ACHN (cell line): ENCODE measurements at places on chromosomes 16 and 17.

DNA sequence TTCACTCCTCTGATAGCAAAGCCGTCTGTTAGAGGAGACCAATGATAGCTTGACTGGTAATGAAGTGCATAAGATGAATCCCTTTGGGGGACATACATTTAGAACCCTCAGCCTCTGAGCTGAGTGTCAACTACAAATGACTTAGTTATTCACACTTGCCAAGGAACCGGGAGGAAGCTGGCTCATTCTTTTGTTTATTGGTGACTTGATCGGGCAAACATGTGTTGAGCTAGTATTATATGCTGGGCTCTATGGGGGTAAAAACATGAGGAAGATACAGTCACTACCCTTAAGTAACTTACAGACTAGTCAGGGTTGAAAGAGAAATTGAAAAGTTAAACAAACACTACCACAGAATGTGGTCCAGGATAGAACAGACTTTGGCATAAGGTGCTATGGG lies 3.0 kb downstream of the CCL16 start:
- DNase-seq, result no peak

- DNase-seq, result no peak
Observed at GRCh38 chr16:69855592-69855991, 93.5 kb downstream of the WWP2 start.

DNA sequence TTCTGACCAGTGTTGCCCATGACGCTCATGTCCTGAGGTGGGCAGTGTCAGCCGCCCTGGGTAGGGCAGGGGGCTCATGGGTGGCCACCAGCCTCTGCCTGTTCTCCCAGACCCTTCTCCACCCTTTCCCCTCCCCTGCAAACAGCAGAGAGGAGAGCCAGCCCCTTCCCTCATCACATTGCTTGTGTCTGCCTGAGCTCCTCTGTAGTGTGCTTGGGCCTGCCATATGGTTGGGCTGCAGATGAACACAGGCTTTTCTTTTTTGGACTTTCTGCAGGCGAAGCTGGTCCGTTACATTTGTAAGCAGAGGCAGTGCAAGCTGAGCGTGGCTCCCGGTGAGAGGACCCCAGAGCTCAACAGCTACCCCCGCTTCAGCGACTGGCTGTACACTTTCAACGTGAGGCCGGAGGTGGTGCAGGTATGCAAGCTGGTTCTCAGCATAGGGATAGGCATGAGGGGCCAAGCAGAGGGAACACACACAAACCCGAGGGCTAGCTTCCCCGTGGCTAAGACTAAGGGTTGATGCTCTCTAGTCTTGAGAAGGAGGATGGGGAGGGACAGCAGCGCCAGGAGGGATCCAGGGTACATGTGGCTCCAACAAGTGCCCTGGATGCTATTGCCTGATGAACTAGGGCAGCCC lies 80.6 kb upstream of the LGALS9 start:
- no peak for DNase-seq

- no peak for DNase-seq
Observed at GRCh38 chr16:89452925-89453324, 37.4 kb downstream of the ANKRD11 start.

- DNase-seq, result peak; percentile 51
Observed at GRCh38 chr16:9256196-9256595, 164.8 kb downstream of the HAPSTR1 start.

DNA sequence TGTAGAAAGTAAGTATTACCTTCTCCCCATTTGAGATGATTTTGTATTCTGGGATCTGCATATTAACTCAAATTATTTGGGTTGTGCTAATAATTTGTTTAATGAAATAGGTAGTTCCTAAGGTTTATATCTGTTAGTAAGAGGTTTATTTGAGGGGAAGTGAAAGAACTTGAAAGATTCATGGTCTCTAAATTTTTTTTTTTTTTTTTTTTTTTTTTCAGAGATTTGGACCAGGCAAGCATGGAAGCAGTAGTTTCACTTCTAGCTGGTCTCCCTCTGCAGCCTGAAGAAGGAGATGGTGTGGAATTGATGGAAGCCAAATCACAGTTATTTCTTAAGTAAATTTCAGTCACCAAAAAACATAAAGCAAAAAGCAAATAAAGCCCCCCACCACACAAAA lies 65.2 kb downstream of the OMG start:
- no peak for DNase-seq

DNA sequence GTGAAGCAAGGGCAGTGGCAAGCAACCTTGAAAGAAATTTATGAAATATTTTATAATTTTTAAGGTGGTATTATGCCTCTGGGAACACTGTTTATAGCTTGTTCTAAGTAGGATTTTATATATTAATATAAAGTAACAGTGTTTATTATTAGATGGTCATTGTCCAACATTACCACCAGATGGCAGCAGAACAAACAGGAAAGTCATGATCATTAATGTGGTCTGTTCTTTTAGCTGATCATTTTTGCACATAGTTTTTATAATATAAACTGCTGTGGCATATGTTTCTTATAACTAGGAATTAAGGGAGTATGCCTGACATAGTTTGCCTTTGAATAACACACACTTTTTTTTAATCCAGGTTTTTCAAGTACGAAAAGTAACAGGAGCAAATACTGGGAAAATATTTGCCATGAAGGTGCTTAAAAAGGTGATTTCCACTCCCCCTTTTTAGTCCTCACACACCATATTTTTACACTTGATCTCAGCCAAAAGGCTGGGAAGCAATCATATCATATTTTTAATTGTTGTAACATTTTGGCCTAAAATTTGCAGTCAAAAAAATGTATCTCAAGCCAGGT lies 21.4 kb downstream of the RPS6KB1 start:
- DNase-seq, result peak; percentile 56

DNA sequence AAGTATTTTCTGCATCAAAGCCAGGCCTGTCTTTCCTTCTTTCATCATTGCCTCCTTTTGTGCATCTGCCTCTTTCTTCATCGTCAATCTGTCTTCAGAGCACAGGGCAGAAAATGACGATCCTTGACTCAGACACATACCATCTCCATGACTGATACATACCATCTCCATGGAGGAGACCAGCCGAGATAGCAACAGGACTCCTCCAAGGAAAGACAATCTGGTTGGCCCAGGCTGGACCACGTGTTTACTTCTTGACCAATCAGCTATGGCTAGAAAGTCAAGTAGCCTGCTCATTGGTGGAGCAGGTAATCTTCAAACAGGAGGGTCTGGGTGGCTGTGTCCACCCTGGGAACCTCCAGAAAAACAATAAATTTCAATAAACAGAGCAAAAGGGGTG lies 164.6 kb downstream of the CPPED1 start:
- peak; percentile 42 for DNase-seq
